Right ventricle myocardium inferior (tissue), 1 donor: ENCODE measurements at places on chromosomes 3 and 15.

DNA sequence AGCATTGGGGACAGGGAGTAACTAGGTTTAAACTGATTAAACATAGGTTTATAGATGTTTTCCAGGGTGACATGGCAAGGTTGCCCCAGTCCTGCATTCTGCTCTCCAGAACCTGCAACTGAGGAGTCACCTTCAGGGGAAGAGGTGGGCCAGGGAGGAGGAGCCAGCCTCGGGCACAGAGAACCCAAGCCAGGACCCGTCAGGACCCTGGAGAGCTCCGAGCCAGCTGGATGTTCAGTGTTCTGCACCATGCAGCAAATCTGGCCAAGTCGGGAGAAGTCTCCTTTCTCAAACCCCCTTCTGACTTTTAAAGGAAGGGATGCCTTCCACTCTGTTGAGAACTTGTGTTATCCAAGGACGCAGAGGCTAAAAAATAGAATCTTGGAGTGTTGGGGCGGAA lies 62.1 kb upstream of the SLC6A11 start:
- DNase-seq: no peak

GRCh38 chr15:97875513-97876280 lies 84.8 kb upstream of the ARRDC4 start:
- no peak for DNase-seq

GRCh38 chr3:148369381-148369780 lies 328.3 kb upstream of the AGTR1 start:
- no peak for DNase-seq

GRCh38 chr15:49406352-49407118 lies 16.5 kb upstream of the FGF7 start:
- DNase-seq: peak; percentile 67

DNA sequence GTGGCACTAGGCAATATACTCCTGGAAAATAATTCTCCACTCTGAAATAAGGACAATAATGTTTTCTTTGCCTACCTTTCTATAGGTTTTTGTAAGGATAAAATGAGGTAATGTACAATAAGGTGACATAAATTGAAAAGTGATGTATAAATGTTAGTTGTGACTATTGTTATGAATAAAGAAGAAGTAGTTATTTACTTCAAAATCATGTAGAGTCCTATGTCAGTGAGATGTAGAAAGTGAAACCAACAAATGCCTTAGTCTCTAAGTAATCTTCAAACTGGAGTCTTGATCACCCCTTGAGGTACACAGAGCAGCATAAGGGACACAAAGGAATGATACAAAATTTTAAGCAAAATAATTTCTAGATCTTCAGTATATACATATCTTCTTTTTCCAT lies 60.3 kb upstream of the TP63 start:
- no peak for DNase-seq

DNA sequence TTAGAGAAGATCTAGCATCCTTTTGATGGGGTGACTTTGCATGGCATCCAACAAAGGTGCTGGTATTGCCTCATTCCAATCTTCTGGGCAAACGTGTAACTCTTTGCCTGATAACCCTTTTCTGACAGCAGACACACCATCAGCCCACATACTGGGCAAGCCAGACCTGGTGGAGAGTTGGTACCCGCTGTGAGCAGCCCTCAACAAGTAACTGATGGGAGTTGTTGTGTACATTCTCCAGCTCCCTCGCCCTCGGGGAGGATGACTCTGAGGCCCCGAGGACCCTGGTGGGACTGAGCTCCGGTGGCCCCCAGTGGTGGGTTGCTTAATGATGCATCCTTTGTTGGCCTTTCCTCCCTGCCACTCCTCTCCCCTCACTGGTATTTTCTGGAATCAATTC lies 102.4 kb upstream of the SLC6A11 start:
- DNase-seq: no peak

GRCh38 chr15:50128266-50128665 lies 9.2 kb upstream of the ATP8B4 start:
- DNase-seq: peak; percentile 84

GRCh38 chr15:61315471-61315870 lies 86.4 kb upstream of the RORA start:
- DNase-seq: no peak

GRCh38 chr3:5019411-5020241 lies 40.4 kb downstream of the BHLHE40 start:
- DNase-seq: peak; percentile 71

- no peak for DNase-seq
These were observed 851.0 kb downstream of the DIPK2A start for GRCh38 chr3:144822671-144823070.

- no peak for DNase-seq
These were observed 291.2 kb upstream of the RBMS3 start for GRCh38 chr3:28989646-28990089.

DNA sequence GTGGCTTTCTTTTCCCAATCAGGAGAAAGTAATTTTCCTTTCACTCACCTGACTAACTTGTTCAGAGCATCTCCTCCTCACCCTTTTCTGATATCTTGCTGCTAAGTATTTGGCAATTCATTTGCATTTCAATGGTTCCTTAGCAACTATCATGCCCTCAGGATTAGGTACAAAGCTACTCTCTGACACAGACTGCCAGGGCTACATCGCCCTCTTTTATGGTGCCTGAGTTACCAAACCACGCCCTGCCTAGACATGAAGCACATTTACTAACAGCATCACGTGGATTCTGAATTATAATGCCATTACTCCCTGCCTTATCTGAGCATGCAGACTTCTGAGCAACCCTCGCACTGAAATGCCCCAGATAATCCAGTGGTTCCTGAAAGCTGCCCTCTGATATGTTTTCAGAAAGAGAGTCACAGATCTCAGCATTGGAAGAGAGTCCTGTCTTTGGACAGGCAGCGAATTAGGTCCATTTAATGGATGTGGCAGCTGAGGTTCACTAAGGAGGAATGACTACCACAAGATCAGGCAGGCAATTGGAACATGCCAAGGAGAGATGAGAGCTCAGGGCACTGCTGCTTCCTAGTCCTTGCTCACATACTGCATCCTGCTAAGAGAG lies 14.5 kb downstream of the EPHB1 start:
- no peak for DNase-seq

DNA sequence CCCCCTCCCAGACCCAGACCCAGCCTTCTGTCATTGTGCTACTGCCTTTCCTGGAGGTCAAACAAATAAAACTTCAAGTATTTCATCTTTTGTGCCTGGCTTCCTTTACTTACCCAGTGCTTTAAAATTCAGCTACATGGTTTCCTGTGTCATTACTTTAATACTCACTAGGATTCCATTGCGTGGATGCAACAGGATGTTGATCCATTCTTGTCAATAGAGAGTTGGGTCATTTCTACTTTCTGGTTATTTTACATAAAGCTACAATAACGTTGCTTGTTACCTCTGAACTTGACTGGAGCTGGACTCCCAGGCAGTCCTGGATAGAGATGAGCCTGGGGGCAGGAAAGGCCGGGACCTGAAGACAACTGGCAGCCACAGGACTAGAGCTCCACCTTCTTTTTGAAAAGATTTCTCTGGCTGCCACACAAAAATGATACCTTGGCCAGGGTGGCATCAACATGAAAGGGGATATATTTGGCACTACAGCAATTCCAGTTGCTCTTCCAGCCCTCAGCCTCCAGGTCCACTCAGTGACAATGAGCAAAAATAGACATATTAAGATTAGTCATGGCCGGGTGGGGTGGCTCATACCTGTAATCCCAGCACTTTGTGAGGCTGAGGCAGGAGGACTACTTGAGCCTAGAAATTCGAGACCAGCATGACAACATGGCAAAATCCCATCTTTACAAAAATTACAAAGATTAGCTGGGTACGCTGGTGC lies 23.3 kb upstream of the HEG1 start:
- no peak for DNase-seq

- DNase-seq: no peak
These were observed 84.0 kb downstream of the CHD2 start for GRCh38 chr15:92984161-92984560.

DNA sequence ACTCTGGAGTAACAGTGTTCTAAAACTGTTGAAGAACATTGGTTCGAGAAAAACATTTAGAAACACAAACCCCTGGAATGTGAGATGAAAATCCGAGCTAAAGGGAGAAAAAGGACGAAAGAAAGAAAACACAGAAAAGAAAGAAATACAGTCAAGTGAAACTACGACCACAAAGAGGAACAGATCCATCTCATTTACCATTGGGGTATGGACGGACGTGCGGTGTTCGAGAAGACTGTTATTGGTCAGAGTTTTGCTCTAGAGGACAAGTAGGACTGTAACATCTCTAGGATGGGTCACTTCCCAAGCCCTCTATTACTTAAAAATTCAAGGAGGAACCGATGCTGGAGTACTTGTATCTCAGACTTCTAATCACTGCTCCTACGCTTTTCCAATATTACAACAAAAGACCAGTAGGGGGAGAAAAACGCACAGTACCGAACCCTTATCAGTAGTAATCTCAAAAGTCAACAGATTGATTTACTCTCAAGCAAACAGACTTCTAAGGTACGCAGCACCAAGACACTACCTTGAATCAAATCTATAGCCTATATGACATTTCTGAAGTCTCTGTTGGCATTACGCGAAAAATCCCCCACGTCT lies 1.1 kb upstream of the PIK3CA start:
- no peak for DNase-seq

GRCh38 chr3:23926736-23927135 lies 9.8 kb downstream of the RPL15 start:
- DNase-seq: no peak

DNA sequence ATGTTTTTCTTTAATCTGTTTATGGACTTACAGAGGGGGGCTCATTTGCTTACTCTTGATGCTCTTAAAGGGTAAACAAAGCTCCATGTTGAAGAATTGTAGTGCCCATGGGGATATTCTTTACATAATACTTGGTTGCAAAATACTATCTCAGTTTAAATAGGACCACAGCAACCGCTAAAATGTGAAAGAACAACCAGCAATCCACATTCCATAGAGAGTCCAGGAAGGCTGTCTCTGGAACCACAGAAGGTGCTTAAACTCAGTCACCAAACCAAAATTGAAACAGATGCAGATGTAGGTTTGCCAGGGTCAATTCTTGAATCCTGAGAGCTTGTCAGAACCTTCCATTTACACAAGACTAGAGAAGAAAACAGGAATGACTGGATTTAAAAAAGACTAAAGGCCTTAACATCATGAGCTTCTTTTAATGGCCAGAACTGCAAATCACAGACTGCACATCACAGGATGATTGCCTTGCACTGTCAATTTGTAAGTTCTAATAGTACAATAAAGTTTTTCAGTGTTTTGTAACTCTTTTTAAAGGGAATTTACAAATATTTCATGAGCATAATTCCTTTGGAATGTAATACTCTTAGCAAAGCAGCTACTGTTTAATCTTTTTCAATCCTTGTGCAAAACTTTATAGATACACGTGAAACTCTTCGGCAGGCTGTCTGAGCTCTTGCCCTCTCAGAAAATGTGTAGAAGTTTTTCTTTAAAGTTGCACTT lies 661.6 kb downstream of the SI start:
- DNase-seq: no peak

GRCh38 chr3:107806536-107806935 lies 283.8 kb downstream of the BBX start:
- no peak for DNase-seq

- no peak for DNase-seq
These were observed 115.6 kb downstream of the EOMES start for GRCh38 chr3:27606537-27606936.

GRCh38 chr3:45021524-45022297 lies 4.4 kb upstream of the CLEC3B start:
- DNase-seq: peak; percentile 85

DNA sequence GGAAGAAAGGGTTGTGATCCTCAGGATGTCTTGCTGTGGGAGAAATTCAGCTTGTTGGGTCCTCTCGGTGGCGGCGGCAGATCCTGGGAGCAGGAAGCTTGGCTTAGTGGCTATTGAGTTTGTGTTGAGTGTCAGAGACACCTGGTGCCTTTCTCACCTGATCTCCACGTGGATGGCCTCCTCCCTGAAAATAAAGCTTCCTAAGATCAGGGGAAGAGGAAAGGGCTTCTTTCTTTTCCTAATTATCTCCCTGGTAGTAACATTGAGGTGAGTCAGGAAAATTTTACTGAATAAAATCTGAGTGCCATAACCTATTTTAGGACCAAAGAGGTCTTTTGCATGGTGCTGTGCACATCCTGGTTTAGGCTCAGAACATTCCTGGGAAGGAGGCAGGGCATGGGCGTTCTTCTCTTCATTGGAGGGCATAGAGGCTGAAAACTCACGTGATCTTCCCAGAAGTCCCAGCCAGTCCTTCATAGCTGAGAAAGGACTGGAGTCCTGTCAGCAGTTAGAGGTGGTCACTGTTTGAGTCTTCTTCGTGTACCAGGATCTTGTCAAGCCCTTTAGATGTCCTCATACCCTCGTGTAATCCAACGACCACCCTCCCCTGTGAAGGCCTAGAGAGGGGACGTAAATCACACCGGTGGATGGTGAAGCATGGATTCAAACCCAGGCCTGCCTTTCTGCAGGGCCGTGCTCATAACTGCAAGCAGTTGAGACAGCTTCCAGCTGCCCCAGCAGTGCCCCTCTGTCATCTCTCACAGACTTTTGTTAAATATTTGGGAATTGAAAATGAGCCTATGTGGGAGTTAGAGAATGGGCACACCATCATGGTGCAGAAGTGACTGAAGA lies 1.1 kb downstream of the CMTM8 start:
- DNase-seq: no peak

DNA sequence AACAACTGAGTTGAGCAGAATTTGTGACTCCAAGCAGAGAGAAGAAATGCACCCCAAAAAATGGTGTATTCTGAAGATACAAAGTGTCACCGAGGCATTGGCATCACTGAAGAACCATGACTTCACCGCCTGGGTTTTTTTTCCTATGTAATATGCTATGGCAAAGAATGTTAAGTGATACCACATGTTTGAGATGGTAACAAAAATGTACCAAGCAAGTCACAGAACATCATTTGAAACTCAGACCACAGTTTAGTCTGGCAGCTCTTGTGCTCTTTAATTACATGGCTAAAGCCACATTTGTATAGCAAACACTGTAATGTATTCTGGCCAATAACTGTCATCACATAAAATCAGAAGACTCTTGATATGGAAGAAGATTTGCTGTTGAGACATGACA lies 323.5 kb downstream of the ULK4 start:
- DNase-seq: no peak

DNA sequence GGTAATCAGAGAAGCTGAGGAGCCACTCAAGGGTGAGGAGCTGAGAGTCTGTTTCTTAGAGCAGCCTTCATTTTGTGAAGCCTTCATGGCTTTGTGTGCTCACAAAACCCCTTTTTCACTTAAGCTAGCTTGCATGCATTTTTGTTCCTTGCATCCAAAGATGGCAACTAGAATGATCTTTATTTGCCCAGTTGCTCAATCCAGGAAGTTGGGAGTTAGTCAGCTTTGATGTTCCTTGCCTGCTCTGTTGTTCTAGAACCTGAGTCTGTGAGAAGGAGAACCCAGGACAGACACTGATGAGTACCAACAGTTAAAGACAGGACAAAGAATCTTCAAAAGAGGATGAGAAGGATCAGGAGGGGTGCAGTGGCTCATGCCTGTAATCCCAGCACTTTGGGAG lies 81.8 kb downstream of the IL20RB start:
- no peak for DNase-seq

DNA sequence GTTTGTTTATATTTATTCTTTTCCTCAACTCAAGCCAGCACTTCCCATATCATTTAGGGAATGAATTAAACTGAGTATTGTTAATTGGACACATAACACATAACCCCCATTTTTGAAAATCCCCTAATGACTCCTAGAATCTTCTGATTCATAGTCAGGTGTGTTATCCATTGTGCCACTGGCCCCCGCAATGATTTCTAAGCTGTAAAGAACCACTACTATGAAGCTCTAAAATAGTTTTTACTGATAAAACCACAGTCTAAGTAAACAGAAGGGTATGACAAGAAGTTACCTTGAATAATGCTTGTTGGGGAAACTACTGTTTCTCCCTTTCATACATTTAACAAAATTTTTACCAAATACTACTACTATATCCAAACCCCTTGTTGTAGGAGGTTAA lies 22.3 kb upstream of the SLC12A8 start:
- no peak for DNase-seq
